ENCODE measurements at places on chromosomes 11 and 22. TPM values are rescaled to one million over a fixed set of nuclear protein-coding genes. Genes with fewer than 3 reads are reported as not detected.

Gene NDUFA6
- polyA plus RNA-seq, result 369 TPM

Gene OR10A2
- polyA plus RNA-seq, result not detected

Gene CLCF1
- 12.3 TPM for polyA plus RNA-seq

Gene OR5I1
- polyA plus RNA-seq, result not detected

Gene SART1
- polyA plus RNA-seq, result 52.0 TPM

Measured in heart right ventricle (tissue), 16 donors.